T-helper 1 cell (primary cell): ENCODE measurements at places on chromosomes 3 and 15.

- no peak for DNase-seq
Measured at GRCh38 chr15:25796395-25796794, 66.7 kb downstream of the ATP10A start.

- no peak for DNase-seq
Measured at GRCh38 chr3:193780810-193781478, 187.9 kb downstream of the OPA1 start.

GRCh38 chr3:128341659-128342395 is 124.9 kb downstream of the DNAJB8 start:
- DNase-seq = no peak

GRCh38 chr15:29252234-29252633 is 17.4 kb downstream of the NSMCE3 start:
- no peak for DNase-seq

DNA sequence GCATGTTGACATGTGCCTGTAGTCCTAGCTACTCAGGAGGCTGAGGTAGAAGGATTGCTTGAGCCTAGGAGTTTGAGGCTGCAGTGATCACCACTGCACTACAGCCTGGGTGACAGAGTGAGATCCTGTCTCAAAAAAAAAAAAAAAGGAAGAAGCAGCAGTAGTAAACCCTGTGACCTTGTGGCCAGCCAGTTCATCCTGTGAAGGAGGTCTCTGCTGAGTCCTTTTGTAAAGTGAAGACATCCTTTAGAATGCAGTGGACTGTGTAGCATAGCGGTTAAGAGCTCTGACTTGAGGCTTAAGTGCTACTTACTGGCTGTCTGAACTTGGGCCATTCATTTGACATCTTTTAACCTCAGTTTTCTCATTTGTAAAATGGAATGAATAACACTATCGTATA is 8.3 kb downstream of the EXOSC7 start:
- DNase-seq = no peak

- DNase-seq = no peak
Measured at GRCh38 chr3:56005196-56005805, 463.0 kb downstream of the ERC2 start.

GRCh38 chr3:77835921-77836320 is 796.0 kb downstream of the ROBO2 start:
- DNase-seq = no peak

DNA sequence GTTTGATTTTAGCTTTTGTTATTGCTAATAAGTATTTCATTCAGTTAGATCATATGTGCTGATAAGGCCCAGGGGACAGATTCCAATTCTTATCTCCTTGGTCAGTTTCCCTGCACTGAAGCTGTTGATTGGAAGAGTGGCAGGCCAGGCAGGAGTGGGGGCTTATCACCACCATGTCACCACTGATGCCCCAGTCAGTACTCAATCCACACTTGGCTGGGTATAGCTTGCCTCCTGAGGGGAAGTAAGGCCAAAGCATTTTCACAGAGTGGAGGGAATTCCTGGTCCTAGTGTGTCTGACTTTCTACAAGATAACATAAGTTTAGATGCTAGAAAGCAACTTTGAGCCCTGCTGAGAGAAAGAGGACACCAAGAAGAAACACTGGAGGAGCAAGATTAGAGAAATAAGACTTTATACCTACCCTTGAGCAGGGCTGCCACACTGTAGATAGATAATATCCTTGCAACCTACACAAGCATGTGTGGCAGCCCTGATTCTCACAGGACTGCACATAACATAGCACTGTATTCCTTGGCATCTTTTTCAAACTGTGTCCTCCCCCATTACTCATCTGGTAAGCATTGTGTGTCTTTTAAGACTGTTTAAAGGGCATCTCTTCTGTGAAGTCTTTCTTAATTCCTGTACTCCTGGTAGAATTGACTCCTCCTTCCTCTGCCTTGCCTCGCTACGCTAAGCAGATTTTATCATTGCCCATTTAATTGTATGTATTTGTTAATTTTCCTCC is 24.3 kb downstream of the OXNAD1 start:
- no peak for DNase-seq

DNA sequence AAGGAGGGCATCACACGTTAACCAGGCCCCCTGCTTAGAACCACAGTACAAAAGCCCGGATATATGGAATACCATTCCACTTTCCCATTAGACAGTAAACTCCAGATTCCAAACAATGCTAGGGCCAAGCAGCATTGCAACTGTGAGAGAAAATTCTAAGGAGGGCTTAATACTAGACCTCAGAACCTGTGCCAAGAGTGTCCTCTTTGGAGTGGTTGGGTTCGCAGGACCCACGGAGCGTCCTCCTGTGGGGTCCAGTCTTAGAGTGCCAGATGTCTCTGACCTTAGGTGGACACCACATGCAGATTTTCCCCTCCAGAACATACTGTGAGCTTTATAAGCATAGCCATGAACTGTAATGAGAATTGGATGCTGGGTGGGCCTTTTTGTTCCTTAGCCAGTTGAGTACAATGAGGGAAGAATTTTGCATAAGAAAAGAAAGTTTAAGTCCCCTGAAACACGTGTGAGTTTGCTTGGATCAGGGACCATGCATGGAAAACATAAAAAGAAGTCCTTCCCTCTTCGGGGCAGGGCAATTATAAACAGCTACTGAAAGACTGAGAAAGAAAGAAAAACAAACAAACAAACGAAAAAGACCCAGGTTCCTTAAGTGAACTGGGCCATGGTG is 325.7 kb downstream of the NEK10 start:
- no peak for DNase-seq

DNA sequence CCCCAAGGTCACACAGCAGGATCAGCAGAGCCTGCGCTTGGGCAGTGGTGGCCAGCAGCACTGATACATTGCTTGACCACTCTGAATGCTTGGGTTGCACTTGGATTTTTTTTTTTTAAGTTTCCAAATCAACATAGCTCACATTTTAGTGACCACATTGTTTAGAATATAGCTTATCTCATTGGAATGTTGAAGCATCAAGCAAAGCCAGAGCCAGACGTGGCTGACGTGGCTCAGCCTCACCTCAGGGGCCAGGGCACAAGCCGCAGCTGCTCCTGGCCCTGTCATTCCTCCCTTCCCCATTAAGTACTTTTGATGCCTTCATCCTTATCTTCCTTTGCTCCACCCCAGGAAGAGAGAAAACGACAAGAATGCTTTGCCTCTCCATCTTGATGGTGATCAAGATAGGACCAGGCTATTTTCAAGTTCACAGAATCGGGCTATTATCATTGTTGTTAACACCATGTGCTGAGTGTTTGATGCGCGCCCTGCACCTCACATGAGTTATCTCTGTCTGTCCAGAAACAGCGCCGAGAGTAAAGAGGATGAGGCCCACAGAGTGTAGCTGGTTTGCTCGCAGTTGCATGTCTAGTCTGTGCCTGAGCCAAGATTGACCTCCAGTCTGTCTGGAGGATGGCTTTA is 75.8 kb downstream of the AAGAB start:
- DNase-seq = no peak

DNA sequence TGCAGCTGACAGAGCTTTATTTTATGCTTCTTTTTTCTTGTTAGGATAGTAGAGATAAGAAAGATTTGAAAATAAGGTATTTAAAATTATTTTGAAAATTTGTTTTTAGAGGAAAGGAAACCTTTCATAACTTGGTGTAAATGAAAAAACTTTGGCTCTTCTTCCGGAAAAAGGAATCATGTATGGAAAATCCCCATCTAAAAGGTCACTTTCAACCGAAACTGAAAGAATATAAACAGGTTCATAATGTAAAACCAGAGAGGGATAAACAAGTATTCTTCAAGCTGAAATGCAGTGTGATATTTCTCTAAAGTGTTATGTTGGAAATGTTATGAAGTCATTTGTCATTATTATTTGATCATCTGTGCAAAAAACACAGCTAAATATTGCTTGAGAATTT is 246.8 kb downstream of the NFKBIZ start:
- DNase-seq = no peak

DNA sequence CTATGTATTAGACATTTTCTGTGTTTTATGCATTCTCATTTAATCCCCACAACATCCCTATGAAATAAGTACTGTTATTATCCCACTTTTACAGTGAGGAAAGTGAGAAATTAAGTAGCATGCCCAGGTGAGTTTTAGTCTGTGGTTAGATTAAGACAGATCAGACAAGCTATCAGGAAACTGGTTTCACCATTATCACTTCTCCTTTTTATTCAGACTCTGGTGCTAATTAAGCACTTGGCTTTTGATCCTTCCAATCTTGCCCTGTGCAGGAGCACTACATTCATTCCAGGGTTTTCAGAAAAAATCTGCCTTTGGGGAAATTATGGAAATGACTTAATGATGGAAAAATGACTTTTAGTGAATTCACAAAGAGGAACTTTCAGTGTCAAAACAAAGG is 115.2 kb downstream of the TMEM108 start:
- no peak for DNase-seq

DNA sequence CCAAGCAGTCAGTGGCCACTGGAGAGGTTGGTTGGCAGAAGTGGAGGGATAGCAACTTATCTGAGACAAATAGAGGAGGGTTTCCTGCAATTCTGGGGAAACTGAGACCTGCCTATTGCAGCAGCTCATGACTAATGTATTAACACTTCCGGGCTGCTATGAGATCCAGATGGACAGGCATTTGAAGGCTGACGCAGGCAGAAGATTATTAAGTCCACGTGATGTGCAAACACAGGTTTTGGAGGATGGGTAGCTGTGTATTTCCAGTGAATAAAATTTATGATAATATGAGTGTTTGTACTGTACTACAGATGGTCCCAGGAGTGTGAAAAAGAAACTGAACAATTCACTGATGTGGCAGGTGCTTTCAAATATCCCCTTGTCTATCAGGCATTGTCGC is 28.5 kb upstream of the CFAP161 start:
- DNase-seq = no peak

- DNase-seq = no peak
Measured at GRCh38 chr3:35718921-35719320, 79.6 kb downstream of the ARPP21 start.

DNA sequence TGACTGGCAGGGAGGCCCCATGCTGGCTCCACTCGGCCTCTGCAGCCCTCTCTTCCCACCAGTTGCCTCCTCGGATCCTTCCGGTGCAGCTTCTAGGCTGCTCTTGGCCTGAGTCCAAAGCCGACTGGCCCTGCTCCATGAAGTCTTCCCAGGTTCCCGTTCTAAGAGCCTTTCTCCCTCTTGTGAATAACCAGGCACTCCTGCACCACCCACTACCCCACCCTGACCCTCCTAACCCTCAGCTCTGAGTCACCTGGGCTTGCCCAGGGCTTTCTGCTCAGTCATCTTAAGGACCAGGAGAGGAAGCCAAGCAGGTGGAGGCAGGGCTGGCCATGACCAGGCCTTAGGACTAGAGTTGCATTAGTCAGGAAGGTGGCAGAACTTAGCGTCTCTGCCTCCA is 28.1 kb upstream of the CNBP start:
- no peak for DNase-seq

DNA sequence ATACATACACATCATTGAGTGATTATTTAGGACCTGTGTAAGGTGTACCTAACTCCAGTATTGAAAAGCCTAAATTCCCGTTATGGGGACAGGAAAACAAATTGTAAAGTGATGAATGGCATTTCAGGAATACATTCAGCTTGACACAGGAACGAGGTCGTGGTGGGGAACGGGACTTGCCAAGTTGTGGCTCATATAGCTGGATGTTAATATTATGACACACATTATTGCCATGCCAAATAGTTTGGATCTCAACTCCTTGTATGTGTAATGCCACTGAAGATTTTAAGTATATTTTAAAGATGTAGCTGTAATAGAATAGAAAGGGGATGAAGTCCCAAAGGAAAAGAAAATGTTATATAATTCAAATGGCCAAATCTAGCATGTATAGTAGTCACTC is 227.2 kb upstream of the GOLIM4 start:
- no peak for DNase-seq

DNA sequence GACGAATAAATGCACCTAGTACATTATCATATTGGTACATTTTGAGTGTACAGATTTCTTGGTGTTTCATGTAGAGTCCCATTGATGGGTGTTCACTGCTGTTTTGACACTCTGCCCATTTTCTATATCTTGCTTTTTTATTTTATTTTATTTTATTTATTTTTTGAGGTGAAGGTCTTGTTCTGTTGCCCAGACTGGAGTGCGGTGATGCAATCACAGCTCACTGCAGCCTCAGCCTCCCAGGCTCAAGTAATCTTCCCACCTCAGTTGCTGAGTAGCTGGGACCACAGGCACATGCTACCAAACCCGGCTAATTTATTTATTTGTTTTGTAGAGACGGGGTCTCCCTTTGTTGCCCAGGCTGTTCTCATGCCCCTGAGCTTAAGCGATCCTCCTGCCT is 44.2 kb downstream of the DNAJC13 start:
- DNase-seq = no peak

GRCh38 chr3:158539414-158540014 is 31.5 kb upstream of the MLF1 start:
- DNase-seq = no peak

GRCh38 chr3:53938645-53939044 is 47.0 kb upstream of the SELENOK start:
- DNase-seq = peak; percentile 22

- DNase-seq = no peak
Measured at GRCh38 chr3:174215456-174215855, 643.7 kb upstream of the NAALADL2 start.

DNA sequence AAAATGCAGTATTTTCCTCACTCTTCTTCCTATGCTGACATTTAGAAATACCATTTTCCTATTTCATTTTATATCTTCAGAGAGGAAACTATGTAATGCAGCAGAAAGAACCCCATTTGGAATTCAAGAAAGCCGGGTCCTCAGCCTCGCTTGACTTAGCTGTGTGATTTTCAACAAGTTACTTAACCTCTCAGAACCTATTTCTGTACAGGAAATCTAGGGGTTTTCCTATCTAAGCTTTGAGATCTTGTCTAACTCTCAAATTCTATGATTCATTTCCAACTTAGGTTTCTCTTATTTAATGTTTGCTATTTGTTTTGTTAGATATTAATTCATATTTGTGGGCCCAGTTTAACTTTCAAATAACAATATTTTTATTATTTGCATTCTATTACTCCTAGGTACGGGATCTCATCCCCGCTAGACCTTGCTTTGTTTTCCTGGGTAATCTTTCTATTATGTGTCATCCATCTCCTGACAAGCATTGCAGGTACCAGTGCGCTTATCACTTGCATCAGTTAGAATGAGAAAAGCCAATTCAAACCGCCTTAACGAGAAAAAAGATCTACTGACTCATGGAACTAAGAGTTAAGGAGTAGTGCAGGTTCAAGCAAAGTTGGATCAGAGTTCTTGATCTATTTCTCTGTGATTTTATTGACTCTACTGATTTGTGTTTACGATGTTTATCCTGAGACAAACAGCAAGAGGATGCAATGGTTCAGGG is 70.6 kb upstream of the BHLHE40 start:
- no peak for DNase-seq

DNA sequence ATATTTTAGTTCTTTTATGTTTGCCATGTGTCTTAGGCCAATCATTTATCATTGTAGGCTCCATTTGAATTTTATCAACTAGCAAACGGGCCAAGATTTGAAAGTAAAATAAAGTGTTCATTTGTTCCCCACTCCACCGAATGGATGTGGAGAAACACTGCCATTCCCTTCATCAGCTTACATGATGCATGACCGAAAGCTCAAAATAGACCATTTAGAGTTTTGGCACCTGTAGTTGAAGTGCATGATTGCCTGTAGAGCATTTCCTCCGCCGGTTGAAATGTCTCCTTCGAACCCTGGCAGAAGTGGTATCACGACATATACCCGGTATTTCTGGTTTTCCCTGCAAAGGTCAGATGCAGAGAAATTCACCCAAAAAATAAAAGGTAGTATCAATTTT is 165.6 kb downstream of the PLD1 start:
- DNase-seq = no peak

- DNase-seq = no peak
Measured at GRCh38 chr3:4494895-4495264, 1.7 kb downstream of the ITPR1 start.
